Smooth muscle cell of the pulmonary artery (primary cell): ENCODE measurements at places on chromosomes 1 and 21. TPM values are rescaled to one million over a fixed set of nuclear protein-coding genes. Genes with fewer than 3 reads are reported as not detected.

Gene PCAT6
- total RNA-seq = 0.85 and 1.7 TPM in 2 replicates

Gene RIMS3
- total RNA-seq = 0.86 and 1.8 TPM in 2 replicates

Gene ELF3
- 0.20 and 2.2 TPM in 2 replicates for total RNA-seq

Gene NHLH1
- 0.07 TPM in 2 replicates for total RNA-seq

Gene EVA1B
- 130 and 131 TPM in 2 replicates for total RNA-seq

Gene GPX7
- 13.3 and 14.6 TPM in 2 replicates for total RNA-seq

Gene HES3
- total RNA-seq = not detected in 2 replicates

Gene SGIP1
- total RNA-seq = 29.0 and 45.0 TPM in 2 replicates

Gene CLCA2
- 0.72 and 7.4 TPM in 2 replicates for total RNA-seq

Gene CAMK2N1
- 7.2 and 16.1 TPM in 2 replicates for total RNA-seq

Gene RHD
- total RNA-seq = not detected in 2 replicates
